Prostate gland (tissue), 2 donors: ENCODE measurements at places on chromosomes 3 and 15.
A peak's percentile ranks its signal among the peaks of the same experiment; 100 is the strongest.

DNA sequence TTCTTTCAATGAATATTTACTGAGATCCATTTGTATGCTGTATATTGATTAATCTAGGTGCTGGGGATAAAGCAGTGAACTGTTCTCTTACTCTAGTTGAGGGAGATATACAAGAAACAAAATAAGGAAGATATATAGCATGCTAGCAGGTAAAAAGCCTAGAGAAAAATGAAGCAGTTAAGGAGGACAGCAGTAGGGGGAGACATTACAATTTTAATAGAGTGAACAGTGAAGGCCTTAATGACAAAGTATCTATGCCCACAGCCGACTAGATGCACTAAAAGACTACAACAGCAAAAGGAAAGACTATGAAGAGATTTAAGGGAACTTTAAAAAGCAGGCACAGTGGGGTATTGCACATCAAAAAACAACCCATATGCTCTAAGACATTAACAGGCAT is 81.4 kb downstream of the XRN1 start:
- no peaks in the 10 kb centered on the region for H3K27me3 ChIP-seq
- H3K4me1 ChIP-seq: no peaks in the 10 kb centered on the region
- no peaks in the 10 kb centered on the region for H3K36me3 ChIP-seq
- no peak overlapping the region for H3K4me3 ChIP-seq

- no peaks in the 10 kb centered on the region for H3K27me3 ChIP-seq
- H3K4me3 ChIP-seq: no peak overlapping the region
- no peaks in the 10 kb centered on the region for H3K36me3 ChIP-seq
Measured at GRCh38 chr15:31262901-31263671, 63.5 kb upstream of the KLF13 start.

GRCh38 chr3:167302678-167303077 is 77.4 kb downstream of the ZBBX start:
- H3K4me1 ChIP-seq: no peaks in the 10 kb centered on the region
- H3K27ac ChIP-seq: no peak overlapping the region
- H3K4me3 ChIP-seq: no peak overlapping the region

DNA sequence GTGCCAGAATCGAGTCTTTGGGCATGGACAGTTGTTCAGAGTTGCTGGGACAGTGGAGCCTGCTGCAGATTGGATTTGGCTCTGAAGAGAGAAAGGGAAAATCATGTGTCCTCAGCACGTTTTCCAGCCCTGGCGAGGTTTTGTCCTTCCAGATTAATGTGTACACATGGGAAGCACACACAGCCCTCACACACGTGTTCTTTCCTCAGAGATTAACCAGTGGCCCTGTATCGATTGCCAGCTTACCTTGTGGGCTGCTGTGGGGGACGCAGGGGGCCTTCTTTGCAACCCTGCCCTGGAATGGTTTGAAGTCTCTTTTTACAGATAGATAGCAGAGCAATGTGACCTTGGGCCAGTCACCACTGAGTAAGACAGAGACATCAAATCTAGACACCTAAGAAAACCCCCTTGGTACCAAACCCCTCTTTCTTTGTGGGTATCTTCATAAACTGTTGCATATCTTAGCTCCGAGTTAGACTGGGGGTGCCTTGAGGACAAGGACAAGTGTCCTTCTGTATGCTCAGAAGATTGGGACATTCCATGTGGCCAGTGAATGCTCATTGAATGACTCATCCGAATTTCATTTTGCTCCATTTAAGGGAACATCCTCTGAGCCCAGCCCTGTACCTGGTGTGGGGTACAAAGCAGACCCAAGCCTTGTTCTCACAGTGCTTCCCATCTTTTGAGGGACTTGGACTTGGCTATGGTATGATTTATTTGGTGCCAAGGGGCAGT is 48.0 kb downstream of the SMAD6 start:
- no peaks in the 10 kb centered on the region for H3K27me3 ChIP-seq
- H3K27ac ChIP-seq: no peak overlapping the region
- H3K4me3 ChIP-seq: no peak overlapping the region
- H3K4me1 ChIP-seq: peaks cover 13% of the 10 kb centered on the region

DNA sequence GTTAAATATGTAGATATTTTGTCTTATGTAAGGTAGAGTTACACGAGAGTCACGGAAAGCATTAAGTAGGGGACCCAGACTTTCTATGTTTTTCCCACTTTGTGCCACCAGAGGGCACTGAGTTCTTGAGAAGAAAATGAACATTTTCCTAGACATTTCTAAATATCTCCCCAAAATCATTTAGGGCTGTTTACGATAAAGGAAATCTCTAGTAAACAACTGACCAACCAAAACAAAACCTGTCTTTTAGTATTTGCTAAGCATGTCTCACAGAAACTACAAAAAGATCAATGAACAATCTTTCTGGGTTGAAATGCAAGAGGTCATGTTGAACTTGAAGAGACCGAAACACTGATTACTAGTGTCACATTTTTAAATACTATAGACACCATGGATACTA is 16.1 kb downstream of the POU1F1 start:
- DNase-seq: peak; percentile 26
- no peak overlapping the region for H3K4me3 ChIP-seq
- H3K27me3 ChIP-seq: no peaks in the 10 kb centered on the region
- no peak overlapping the region for H3K27ac ChIP-seq

DNA sequence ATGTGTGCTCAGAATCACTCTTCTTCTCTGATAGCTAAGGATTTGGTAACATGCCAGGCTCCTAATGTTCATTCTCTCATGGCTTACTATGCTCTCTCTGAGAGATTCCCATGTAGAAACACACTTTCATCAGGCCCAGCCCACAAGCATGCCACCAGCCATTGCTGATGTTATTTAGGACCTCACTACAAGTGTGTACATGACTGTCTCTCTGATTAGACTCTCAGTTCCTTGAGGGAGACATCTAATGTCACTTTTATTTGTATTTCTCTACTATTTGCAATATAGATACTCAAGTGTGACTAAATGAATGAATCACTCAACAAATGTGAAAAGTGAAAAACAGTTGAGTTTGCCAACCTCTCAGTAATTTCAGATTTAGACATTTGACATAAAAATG is 84.3 kb upstream of the ARL6 start:
- no peaks in the 10 kb centered on the region for H3K4me1 ChIP-seq
- H3K27ac ChIP-seq: no peak overlapping the region
- H3K4me3 ChIP-seq: no peak overlapping the region
- no peaks in the 10 kb centered on the region for H3K36me3 ChIP-seq
- DNase-seq: no peak

DNA sequence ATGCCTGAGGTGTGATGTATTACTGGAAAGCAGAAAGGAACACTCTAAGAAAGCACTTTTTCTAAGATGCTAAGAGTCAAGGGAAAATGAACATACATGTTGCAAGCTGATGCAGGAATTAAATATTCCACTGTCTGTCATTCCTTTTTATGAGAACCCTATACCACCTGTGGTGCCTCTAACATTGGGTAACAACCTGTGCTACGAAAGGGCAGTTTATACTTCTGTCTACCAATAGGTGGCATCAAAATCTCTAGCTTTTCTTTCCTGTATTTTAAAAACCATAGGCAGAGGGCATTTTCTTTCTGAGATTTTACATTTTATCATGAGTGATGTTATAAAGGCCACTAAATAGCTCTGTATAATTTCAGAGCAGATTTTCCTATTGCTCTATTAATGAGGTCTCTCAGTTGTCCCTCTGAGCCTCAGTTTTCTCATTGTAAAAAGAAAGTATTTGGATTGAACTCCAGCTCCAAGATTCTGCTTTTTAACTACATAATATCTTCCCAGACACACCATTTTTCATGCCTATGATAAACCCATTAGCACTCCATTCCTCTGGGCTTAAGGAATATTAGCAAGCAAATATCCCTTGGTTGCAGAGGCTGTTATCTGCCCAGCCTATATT is 3.5 kb upstream of the CPNE4 start:
- H3K4me3 ChIP-seq: no peak overlapping the region
- no peaks in the 10 kb centered on the region for H3K36me3 ChIP-seq
- H3K4me1 ChIP-seq: no peaks in the 10 kb centered on the region

- no peaks in the 10 kb centered on the region for H3K27me3 ChIP-seq
- H3K27ac ChIP-seq: peak overlapping the region; percentile 85
- H3K4me3 ChIP-seq: no peak overlapping the region
Measured at GRCh38 chr15:40104865-40105516, 3.7 kb downstream of the BMF start.

- peak overlapping the region; percentile 65 for H3K4me3 ChIP-seq
- peak overlapping the region; percentile 87 for H3K27ac ChIP-seq
- no peaks in the 10 kb centered on the region for H3K4me1 ChIP-seq
- H3K36me3 ChIP-seq: no peaks in the 10 kb centered on the region
- no peaks in the 10 kb centered on the region for H3K27me3 ChIP-seq
- no peak for DNase-seq
Measured at GRCh38 chr15:65285291-65286068, 1.2 kb downstream of the PARP16 start.

GRCh38 chr3:194158942-194159439 is 23.0 kb downstream of the HES1 start:
- no peak overlapping the region for H3K4me3 ChIP-seq
- peaks cover 20% of the 10 kb centered on the region for H3K4me1 ChIP-seq

GRCh38 chr3:172644258-172644657 is 66.6 kb downstream of the NCEH1 start:
- H3K4me3 ChIP-seq: no peak overlapping the region
- DNase-seq: no peak
- H3K4me1 ChIP-seq: peaks cover 18% of the 10 kb centered on the region

GRCh38 chr15:29937956-29938355 is 115.7 kb upstream of the TJP1 start:
- DNase-seq: no peak
- H3K27me3 ChIP-seq: no peaks in the 10 kb centered on the region
- H3K36me3 ChIP-seq: no peaks in the 10 kb centered on the region
- no peak overlapping the region for H3K4me3 ChIP-seq

DNA sequence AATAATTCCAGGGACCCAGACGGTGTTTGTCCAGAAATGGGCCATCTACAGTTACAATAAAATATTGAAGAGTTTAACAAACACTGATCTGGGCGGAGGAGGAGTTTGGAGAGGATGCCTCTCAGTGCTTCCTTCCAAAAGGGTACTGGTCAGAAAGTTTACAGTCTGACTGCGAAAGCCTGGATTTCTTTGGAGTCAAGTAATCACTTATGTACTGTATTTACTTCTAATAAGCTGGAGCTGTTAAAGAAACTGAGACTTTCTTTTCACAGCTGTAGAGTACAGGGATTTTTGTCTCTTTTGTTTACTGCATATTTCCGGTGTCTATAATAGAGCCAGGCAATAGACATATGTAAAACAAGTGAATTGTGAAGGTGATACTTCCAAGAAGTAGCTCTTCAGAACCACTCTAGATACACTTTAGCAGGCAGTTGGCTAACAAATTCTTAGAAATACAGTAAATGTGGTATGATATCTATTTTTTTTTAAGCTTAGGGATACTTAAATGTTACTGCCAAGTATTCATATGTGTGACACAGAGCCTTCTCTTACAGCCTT is 22.1 kb upstream of the NEO1 start:
- DNase-seq: no peak
- no peak overlapping the region for H3K27ac ChIP-seq
- no peaks in the 10 kb centered on the region for H3K4me1 ChIP-seq

DNA sequence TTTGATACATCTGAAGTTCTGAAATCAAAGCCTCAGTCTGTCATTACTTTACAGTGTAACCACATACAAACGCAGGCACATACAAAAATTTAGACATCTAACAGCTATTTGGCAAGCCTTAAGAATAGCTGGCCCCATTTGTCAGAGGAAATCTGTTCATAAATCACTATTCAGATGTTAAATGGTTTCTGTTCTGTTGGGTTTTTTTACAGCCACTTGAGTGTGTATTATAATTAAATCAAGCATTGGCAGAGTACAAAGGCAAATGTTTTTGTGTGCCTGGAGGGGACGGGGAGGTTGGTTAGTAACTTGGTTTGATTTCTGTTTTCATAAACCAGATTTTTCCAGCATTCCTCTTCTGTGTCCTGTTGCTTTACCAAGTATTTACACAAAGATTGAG is 24.1 kb downstream of the PIGB start:
- H3K4me1 ChIP-seq: no peaks in the 10 kb centered on the region
- no peak for DNase-seq
- H3K4me3 ChIP-seq: no peak overlapping the region
- no peak overlapping the region for H3K27ac ChIP-seq

GRCh38 chr3:190811775-190812480 is 50.6 kb downstream of the GMNC start:
- no peak overlapping the region for H3K27ac ChIP-seq
- H3K36me3 ChIP-seq: no peaks in the 10 kb centered on the region
- H3K27me3 ChIP-seq: no peaks in the 10 kb centered on the region
- DNase-seq: no peak
- H3K4me1 ChIP-seq: no peaks in the 10 kb centered on the region
- no peak overlapping the region for H3K4me3 ChIP-seq

DNA sequence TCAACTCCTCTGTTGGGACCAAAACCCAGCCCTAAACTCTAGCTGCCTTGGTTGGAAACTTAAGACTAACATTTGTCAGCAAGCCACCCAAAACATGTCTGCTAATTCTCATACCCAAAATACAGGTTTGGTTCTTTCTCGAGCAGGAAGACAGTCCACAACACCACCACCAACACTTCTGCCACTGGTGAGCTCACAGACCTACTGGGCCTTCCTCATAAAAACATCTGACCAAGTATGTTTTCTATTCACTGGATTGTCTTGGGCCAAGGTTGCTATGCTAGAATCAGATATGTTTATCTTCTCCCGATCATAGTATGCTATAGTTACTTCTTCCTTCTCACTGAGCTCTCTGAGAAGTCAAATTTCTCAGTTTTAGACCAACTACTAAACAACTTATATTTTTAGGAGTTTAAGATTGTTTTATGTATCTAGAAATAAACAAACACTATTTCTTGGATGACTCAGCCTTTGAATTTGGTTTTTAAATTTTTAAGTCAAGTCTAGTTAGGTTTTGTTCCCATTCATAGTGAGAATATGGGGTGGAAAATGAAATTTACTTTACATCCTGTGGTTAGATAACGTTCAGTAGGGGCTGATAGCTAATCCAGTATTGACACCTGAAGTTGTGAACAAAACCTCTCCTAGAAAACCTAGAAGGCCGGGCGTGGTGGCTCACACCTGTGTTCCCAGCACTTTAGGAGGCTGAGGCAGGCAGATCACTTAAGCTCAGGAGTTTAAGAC is 360.5 kb downstream of the RSL24D1 start:
- no peak overlapping the region for H3K27ac ChIP-seq
- no peaks in the 10 kb centered on the region for H3K36me3 ChIP-seq
- H3K27me3 ChIP-seq: no peaks in the 10 kb centered on the region
- no peak overlapping the region for H3K4me3 ChIP-seq
- DNase-seq: no peak

DNA sequence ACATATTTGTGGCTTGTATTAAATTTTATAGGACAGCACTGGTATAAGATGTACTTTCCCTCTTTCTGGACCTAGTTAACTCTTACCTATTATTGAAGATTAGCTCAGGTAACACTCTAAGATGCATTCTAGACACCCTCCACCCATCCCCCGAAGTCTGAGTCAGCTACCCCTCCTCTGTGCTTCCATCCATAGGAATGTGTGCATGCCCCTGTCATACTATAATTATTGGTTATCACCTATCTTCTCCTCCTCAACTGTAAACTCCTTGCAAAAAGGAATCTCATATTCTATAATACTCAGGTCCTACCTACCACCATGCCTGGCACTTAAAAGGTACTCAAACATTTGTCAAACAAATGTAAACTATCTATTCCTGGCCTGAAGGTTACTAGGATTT is 3.0 kb downstream of the PEAK1 start:
- no peaks in the 10 kb centered on the region for H3K36me3 ChIP-seq
- H3K27me3 ChIP-seq: no peaks in the 10 kb centered on the region
- no peak overlapping the region for H3K4me3 ChIP-seq
- H3K4me1 ChIP-seq: no peaks in the 10 kb centered on the region
- H3K27ac ChIP-seq: no peak overlapping the region
